ENCODE measurements at places on chromosomes 3 and 15.

DNA sequence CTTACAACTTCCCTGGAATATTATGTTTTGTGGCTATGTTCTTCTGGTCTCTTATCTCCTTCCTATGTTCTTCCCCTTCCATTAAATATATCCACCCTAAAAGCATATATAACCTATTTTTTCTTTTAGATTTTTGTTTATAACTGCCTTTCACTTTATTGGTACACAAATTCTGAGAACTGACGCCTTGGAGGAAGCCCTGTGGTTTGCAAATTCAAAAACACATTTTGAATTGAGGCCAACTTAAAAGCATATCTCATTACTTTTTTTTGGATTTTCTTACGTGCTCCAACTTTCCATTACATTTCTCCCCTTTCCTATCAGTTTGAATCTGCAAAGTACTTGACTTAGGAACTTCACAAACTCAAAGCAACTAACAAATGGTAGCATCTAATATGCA lies 15.3 kb upstream of the COLQ start:
- DNase-seq = no peak

- DNase-seq = no peak
These were observed 329.2 kb downstream of the GRM7 start for GRCh38 chr3:7190095-7190494.

GRCh38 chr3:78050276-78051065 lies 1010.6 kb downstream of the ROBO2 start:
- DNase-seq = no peak

DNA sequence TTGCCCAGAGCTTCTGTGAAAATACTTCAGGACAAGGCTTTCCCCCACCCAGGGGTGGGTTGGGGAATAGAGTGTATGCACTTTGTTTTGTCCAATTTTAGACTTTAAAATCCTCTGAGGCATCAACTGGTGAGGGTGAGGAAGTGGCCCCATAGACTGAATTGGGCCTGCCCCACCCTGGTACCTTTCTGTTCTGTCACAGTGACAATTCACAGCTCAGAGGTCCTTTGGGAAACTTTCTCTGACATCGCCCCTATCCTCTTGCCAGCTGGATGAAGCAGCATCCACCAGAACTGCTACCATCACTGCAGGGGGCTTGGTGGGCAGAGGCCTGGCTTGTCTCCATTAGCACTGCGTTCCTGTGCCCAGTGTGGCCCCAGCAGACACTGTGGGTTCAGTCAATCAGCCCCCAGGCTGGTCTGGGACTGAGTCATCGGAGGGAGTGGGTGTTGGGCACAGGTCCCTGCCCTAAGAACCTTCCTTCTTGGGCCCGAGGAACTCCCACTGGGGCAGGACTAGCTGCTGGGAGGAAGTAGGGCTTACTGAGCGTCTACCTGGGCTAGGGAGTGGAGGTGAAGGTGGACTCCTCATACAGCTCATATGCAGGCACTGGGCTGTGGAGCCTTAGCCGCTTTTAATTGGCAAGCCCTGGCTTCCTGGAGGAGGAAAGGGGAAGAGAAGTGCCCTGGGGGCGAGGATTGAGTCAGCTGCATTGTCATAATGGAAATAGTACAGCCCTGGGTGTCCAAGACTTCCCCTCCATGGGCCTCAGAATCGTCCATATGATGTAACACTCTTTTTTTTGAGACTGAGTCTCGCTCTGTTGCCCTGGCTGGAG lies 1.5 kb upstream of the PPM1M start:
- DNase-seq = no peak

DNA sequence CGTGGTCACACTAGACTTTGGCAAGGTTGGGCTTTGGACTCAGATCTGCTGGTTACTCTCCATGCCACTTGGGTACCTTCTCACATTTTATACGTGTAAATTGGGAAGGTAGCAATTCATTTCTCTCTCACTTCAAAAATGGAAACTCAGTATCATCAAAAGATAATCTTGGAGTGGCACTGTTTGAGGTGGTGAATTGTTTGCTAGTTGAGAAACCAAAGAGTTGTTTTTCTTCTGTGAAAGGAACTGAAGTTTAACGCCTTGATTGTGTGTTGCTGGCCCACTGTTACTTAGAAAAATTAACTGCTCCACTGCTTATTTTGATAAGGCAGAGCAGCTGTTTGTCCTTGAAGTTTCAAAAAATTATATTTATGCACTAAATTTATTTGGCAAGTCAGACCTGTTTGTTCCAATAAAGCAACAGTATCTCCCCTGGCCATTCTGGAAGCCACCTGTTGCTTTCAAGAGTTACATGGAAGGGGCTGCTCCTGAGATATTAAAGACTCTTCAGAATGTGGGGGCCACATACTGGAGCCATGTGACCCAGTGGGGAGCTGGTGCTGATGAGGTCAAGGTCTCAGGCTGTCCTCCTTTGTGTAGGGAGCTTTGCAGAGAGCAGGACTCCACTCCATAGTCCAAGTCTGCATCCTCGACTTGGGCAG lies 16.2 kb downstream of the PLCL2 start:
- DNase-seq = no peak

GRCh38 chr15:95857758-95858157 lies 472.7 kb upstream of the NR2F2 start:
- no peak for DNase-seq

GRCh38 chr15:45185903-45186770 lies 1.6 kb downstream of the SHF start:
- no peak for DNase-seq

- no peak for DNase-seq
These were observed 4.6 kb upstream of the TM4SF1 start for GRCh38 chr3:149382101-149382467.

GRCh38 chr3:46349484-46350261 lies 4.2 kb upstream of the CCR2 start:
- no peak for DNase-seq

DNA sequence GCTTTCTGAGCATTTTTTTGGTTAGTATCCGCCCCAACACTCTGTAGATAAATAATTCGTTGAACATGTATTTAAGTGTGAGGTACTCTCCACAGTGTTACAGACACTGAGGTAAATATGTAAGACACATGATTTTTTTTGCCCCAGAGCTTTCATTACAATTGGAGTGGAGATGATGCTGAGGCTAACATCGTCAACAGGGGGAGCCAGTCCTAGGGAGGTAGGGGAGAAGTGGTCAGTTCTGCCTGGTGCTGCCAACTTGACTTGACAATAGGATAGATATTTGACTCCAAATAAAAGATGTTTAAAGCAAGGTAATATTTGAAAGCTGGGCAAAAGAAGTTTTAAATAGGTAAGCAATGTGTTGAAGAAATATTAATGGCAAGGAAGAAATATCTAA lies 295.7 kb downstream of the UNC13C start:
- no peak for DNase-seq

- no peak for DNase-seq
These were observed 35.1 kb downstream of the EIF2AK4 start for GRCh38 chr15:39969002-39969394.

- no peak for DNase-seq
These were observed 40.1 kb upstream of the EPHB1 start for GRCh38 chr3:134754768-134755559.

- no peak for DNase-seq
These were observed 84.6 kb upstream of the RNU6-1 start for GRCh38 chr15:67924359-67924974.

- no peak for DNase-seq
These were observed 259.2 kb upstream of the CCDC54 start for GRCh38 chr3:107117922-107118536.

DNA sequence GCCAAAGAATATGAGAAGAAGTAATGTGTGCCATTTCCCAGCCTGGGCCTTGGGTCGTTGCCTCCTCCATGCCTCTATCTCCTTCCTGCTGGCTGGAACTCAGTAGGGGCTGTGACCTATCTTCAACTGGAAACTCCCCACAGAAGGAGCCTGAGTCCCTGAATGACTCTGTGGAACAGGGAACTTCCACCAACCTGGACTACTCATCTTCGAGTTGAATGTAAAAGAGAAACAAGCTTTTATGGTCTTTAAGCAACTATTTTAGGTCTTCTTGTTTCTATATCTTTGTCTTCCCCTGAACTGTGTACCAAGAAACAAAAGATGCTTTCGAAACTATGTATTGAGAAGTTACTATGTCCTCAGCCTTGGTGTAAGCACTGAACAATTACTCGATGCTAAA lies 355.3 kb upstream of the NR2F2 start:
- DNase-seq = no peak

DNA sequence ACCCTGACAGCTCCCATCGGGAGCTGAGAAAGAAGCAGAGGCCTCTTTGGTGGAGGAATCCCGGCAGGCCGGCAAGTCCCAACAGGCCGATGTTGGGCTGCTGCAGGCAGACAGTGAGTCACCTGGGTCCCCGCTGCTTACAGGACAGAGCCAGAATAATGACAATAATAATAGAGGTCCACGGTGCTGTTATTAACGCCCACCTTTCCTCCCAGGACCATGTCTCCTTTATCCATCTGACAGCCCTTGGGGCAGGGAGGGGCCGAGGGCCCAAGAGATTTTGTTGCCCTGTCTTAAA lies 29.3 kb upstream of the MAGEF1 start:
- no peak for DNase-seq

DNA sequence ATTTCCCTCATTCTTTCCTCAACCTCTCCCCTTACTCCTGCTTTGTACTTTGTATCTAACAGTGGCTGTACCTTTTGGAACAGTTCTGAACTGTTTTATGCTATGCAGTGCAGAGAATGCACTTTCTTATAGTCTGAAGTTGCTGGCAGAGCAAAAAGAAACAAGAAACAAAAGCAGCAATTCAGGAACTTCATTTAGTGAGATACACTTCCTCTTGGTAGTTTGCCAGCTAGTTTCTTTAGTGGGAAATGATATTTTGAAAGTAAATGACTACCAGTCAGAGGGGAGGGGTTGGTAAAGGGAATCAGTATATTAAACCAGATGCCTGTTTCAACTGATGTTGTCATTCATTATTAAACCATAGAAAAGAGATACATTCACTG lies 55.0 kb upstream of the CHD2 start:
- DNase-seq = no peak

Measured in cortex of kidney (tissue), 1 donor.